AG04450 (cell line): ENCODE measurements at places on chromosomes 1 and 21.

DNA sequence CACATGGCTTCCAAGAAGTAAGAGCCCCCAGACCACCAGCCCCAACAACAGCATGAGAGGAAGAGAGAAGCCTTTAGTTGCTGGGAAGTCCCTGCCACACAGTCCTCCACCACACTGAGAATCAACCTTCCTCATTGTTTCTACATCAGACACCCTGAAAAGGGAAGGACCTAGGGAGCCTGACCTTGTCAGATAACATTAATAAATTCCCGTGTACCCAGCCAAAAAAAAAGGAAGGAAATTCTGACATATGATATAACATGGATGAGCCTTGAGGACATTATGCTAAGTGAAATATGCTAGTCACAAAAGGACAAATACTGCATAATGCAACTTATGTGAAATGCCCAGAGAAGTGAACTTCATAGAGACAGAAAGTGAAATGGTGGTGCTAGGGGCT is 65.6 kb upstream of the ARHGAP29 start:
- no peak for DNase-seq

DNA sequence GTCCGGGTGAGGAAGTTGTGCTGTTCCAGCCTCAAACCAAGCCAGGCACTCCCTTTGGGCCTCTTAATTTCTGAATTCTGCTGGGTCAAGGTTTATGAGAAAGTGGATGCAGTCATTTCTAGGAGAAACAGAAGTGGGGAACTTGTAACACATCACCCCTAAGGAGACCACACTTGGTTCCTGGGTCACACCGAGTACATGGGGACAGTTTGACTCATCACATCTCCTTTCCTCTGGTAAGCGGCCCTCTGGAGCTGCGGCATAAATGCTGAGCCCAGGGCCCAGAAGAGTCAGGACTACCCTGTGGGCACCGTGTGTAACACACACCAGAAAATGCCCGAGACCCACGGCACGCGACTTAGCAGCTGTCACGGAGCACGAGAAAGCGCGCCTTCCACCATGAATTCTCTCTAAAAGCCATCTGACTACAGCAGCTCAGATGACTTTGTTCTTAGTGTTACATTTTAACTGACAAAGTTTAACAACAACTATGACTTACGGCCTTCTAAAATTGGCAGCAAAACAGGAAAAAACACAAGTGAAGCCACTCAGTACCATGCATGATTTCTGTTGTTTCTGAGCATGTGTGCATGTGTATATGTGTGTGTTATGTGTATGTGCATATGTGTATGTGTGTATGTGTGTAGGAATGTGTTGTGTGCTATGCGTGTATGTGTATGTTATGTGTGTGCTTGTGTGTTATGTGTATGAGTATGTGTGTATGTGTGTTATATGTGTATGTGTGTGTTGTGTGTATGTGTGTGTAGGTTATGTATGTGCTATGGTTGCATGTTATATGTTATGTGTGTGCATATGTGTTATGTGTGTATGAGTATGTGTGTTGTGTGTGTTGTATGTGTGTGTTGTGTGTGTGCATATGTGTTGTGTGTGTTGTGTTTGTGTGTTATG is 50.8 kb downstream of the TOMM20 start:
- DNase-seq, result no peak

- no peak for DNase-seq
These were observed 41.3 kb upstream of the H6PD start for GRCh38 chr1:9193233-9193625.

- DNase-seq, result no peak
These were observed 28.3 kb downstream of the HEATR1 start for GRCh38 chr1:236576004-236576403.
